Left lung (tissue), 14 donors: ENCODE measurements at places on chromosomes 2 and 18.
A peak's percentile ranks its signal among the peaks of the same experiment; 100 is the strongest.

DNA sequence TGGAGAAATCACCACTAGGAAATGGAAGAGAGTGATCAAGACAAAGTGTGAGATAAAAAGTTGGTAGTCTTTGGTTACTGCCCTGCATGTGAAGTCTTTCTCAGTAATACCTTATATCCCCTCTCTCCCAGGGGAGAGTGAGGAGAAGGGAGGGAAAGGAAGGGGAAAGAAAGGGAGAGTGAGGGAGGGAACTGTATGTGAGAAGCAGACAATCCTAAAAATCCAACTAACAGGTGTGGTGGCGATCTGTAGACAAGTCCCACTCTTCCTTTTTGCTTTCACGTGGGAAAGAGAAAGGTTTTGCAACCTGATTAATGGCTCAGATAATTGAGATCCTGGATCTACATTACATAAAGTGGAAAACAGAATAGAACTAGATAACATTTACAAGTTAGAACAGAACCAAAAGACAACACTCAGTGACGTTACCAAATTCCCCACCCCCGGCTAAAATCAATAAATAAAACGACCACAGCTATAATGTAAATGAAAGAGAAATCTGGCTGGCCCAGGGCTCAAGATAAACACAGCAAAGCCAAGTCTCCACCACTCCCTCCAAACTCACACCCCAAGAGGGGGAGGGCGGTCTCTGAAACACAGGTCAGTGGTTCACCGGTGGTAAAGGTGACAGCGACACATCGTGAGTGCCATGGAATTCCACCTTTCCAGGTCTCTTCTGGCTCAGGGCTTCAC is 10.0 kb upstream of the APCDD1 start:
- no peak for DNase-seq

DNA sequence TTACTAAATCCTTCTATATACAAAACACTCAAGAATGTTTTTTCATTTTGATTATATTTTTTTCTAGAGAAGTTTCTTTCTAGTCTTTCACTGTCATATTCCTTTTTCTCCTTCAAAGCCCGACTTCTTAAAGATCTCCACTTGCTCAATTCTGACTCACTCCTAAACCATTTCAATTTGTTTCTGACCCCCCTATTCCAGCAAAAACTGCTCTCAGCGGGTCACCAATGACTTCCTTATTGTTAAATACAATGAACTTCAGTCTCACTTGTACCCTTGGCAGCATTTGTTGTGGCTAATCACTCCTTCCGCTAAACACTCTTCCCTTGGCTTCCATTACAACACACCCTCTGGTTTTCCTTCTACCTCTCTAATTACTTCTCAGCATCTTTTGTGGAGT is 111.1 kb upstream of the RBBP8 start:
- DNase-seq = no peak

- DNase-seq = peak; percentile 5
Observed at GRCh38 chr2:235523021-235523420, 29.2 kb downstream of the AGAP1 start.

GRCh38 chr2:239790721-239791120 is 234.4 kb downstream of the NDUFA10 start:
- no peak for DNase-seq

DNA sequence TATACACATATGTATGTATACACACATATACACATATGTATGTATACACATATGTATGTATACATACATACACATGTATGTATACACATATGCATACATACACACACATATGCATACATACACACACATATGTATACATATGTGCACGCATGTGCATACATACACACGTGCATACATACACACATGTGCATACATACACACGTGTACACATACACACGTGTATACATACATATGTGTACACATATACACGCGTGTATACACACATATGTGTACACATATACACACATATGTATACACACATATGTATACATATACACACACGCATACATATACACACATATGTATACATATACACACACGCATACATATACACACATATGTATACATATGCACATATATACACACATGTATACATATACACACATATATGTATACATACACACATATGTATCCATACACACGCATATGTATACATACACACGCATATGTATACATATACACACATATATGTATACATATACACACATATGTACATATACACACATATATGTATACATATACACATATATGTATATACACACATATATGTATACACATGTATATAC is 21.5 kb downstream of the NABP1 start:
- no peak for DNase-seq

DNA sequence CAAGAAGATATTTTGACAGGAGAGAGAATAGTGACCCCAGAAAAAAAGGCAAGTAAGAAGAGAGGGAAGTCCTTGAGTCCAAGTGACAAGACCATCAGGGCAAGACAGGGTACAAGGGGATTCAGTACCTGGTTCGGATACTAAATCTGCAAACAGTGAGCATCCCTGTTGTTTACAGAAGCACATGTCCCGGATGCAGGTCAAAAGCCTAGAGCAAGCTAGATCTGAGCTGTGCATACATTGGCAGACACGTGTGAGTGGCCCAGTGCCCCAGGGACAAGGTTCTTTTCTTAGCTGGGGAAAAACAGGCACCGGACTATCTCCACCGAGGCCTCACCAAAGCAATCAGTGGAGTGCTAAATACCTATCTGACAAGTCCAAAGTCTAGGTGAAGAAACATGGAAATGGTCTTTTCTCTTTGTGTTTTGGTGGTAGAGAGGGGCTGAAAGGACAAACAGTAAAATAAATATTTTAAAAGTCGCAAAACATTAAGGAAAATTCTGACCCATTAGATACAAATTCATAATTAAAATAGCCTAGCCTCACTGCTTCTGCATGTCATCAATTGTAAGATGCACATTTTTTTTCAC is 165.2 kb downstream of the SUCLG1 start:
- DNase-seq = no peak

- no peak for DNase-seq
Observed at GRCh38 chr2:197071213-197071612, 144.7 kb upstream of the PGAP1 start.

DNA sequence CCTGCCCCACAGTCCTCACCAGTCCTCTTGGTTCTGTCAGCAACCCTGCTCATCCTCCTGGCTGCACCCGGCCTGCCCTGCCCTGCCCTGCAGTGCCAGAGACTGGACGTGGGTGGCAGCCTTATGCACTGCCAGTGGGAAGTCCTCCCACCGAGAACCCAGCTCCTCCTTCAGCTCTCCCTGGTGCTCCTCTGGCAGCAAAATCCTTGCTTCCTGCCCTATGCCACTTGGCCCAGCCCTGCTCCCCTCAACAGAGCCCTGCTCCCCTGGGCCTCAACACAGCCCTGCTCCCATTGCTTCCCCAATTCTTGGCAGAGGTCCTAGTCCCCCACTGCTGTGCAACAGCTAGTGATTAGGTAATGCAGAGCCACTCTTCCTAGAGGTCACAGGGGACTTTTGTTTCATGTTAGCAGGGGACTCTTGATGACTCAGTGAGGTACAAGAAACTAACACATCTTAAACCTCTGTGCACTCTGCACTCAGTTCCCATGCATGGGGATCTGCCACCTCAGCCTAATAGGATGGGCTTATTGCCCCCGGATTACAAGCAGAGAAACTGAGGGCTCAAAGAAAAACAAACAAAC is 58.0 kb upstream of the EDAR start:
- DNase-seq = no peak

- no peak for DNase-seq
Observed at GRCh38 chr2:129796801-129797488, 182.5 kb upstream of the RAB6C start.

DNA sequence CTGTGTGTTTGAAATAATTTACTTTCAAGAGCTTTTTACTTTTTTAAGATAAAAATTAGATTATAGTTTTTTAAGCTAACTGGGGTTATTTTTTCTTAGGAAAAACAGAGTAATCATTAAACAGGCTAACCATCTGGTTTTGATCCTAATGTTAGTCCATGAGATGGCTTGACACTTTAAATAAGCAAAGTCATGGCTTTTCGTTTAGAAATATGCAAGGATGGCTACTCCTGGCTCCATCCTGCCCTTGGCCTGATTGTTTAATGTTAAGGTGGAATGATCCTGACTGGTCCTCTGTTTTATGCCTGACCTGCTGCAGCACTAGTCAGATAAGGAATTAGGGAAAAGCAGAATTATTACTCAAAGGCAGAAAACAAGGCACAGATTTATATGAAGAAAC is 39.7 kb upstream of the PNPT1 start:
- DNase-seq = no peak

GRCh38 chr2:58539973-58540372 is 298.8 kb upstream of the FANCL start:
- no peak for DNase-seq

DNA sequence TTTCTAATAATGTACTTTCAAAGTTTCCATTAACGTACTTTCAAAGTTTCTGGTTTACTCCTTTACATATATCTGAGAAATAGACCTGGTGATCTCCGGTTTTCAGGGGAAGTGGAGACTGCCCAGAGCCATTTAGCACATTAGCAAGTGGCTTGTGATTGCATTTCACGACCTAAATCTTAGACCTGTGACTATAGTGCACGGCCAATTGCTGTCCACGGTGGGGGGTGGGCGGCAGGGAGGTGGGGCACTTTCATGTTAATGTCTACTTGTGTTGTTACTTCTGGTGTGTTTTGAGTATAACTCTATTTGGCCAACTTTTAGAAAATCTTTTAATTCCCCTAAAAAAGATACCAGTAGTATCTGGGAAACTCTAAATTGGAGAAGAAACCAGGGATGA is 11.3 kb downstream of the GATA6 start:
- no peak for DNase-seq

DNA sequence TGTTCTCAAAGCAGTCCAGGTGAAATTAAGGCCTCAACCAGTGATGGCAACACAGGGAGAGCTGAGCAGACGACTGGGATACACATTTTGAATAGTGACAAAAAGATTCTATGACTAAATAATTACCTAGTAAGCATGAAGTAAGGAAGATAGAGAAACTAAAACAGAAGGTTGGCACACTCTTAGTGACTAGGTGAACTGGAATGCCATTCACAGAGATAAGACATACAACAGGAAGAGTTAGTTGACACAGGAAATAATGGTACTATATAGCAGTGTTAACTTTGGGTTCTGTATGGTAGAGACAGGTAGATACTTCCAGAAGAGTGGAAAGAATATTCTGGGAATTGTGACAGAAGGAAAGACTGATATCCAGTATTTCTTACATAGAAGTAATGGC is 181.8 kb upstream of the NT5C1B start:
- DNase-seq = no peak

- DNase-seq = peak; percentile 89
Observed at GRCh38 chr2:195657634-195658540, 861 bp downstream of the SLC39A10 start.

GRCh38 chr2:238884122-238884811 is 36.4 kb downstream of the TWIST2 start:
- DNase-seq = no peak

GRCh38 chr2:127398239-127398590 is 10.4 kb upstream of the MAP3K2 start:
- DNase-seq = no peak

DNA sequence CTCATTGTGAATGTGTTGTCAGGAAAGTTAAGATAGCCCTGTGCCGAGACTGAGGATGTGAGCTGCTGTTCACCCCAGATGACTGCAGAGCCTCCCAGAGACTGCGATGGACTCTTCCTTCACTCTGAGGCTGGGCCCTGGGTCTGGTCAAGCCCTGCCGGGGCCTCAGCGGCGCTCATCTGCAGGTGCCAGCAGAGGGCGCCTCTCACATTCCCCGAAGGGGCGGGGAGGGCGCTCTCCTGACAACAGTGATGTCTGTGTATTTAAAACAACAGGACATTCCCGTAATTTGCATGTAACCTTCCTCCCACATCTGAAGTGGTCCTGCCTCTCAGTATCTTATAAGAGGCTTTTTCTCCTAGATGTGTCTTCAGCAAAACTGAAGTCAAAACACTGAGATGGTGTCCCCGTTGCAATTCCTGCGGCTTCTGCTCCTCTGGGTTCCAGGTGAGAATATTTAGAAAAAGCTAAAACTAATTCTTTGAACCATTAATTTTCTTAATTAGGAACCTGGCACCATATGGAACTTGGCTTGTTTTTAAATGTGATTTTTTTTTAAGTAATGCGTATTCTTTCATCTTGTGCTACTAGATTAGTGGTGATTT is 1377.9 kb downstream of the RPIA start:
- no peak for DNase-seq

DNA sequence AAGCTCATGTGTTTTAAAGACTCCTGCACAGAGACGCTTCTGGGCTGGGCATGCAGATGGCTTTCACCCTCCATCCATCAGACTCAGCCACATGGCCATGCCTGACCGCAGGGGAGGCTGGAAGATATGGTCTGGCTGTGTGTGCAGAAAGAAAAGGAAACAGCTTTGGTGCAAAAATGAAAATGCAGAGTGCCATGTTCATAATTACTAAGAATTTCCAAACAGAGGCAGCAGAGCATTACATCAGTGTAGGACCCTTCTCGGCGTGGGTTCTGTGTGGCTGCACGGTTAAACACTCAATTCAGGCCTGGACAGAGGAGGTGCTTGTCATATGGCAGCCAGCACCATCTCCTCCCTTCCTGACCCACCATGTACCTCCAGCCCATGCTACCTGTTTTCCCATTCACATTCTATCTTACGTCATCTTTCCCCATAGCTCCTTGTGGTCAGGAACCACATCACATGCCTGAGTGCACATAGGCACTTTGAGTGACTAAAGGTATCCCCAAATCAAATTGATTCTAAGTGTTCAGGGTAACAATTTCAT is 200.3 kb upstream of the ID2 start:
- no peak for DNase-seq

DNA sequence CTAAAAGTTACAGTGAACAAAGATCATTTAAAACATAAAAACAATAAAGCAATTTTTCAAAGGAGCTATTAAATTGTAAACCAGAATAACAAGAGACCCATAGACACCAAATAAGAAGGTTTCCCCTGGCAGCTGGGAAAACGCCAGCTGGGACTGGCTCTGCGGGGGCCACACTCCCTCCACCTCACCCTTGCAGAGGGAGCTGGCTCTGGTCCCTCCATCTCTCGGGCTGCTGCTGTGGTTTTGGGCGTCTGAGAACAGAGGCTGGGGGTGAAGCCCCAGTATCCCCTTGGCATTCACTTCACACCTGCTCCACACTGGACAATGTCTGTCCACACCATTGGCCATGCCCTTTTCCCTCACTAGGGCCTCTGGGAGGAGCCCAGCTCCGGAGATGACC is 62.1 kb upstream of the OTOS start:
- DNase-seq = no peak

DNA sequence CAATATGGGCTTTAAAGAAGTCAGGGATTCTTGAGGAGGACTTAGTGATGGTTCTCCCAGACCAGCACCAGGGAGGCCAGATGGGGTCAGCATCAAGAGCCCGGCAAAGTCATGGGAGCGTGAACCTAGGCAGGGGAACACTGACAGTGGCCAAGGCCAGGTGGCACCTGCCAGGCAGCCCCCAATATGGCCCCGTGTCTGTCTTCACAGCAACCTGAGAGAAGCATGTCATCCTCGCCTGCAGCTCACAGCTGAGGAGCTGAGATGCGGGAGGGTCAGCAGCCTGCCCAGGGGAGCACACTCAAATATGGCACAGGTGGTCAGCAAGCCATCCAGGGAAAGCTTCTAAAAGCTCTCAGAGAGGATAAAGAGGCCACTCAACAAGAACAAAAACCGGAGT is 105.7 kb upstream of the GPC1 start:
- no peak for DNase-seq
